ENCODE measurements at places on chromosomes 13 and 19.

GRCh38 chr13:99968521-99969452 is 2.8 kb downstream of the ZIC5 start:
- no peak for DNase-seq

GRCh38 chr13:78228211-78228610 is 309.6 kb upstream of the EDNRB start:
- no peak for DNase-seq

GRCh38 chr13:27954406-27954851 is 14.7 kb downstream of the CDX2 start:
- no peak for DNase-seq

DNA sequence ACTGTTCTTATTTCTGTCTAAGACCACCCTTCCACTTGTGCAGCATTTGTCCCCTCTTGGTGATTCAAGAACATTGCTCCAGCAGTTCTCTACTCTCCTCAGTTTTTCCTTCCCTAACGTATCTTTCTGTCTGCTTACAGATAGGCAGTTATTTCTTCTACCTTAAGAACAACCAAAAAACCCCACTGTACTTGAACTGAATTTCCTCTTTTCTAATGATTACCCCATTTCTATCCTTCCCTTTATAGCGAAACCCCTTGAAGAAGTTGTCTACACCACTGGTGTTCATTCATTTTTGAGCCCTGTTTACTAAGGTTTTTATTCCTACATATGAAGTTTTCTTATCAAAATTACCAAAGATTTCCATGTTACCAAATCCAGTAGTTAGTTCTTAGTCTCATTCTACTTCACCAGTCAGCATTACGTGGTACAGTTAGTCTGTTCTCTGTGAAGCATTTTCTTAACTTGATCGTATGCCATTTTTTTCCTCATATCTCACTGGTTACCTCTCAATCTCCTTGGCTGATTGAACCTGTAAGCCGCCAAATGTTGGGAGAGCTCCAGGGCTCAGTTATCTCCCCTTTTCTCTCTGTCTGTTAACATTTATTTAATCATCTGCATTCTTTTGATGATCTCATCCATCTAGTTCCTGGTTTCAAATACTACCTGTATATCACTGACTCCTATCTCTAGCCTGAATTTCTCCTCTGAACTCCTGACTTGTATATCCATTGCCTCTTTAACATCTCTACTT is 9.0 kb downstream of the LSM14A start:
- no peak for DNase-seq

Data from AG08395 (cell line).